ENCODE measurements at places on chromosomes 3 and 15.

GRCh38 chr3:146536681-146537080, 7.7 kb downstream of the PLSCR1 start:
- DNase-seq, result no peak

DNA sequence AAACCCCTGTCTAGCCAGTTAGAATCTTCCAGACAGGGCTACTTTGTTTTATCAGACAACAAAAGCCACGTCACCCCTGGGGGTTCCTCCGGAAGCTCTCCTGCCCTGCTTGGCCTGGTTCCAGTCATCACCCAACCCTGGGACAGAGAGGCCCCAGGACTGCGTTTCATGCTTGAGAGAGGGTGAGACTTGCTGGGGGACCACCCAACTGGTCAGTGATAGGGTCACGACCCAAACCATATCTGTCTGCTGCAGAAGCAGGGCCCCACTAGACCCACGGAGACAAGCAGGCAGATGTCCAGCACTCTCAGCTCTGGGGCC, 1.2 kb downstream of the NT5DC2 start:
- no peak for DNase-seq

GRCh38 chr3:41327718-41328117, 128.4 kb downstream of the CTNNB1 start:
- no peak for DNase-seq

- DNase-seq, result no peak
These were observed 124.3 kb downstream of the ZNF280D start for GRCh38 chr15:56608993-56609392.

DNA sequence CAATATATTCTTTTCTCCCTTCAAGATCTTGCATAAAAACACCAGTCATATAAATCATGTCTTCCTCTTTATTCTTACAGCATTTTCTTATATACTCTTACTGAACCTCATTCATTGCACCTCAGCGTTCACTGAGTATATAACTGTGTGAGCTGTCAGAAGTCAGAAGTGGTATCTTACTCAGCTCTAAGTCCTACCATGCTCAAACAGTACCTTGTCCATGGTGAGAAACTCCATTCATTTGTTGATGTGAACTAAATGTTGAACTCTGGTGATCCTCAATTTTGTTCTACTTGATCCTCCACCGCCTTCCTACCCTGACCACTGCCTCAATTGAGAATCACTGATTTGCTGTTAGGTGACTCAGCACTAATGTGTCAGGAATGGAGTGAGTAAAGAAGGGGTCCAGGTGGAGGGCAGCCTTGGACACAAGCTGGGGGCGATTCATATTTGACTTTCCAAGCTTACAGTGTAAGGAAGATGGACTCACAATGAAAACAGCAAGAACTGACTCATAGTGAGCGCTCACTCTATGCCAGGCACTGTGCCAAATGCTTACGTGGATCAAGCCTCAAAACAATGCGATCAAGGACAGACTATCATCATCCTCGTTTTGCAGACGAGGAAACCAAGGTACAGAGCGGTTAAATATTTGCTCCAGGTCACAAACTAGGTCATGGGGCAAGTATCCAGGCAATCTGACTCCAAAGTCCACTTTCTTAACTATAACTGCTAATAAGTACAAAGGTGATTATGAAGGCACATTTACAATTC, 13.5 kb upstream of the ZFYVE19 start:
- DNase-seq, result no peak

- DNase-seq, result no peak
These were observed 19.1 kb downstream of the TTC21A start for GRCh38 chr3:39126532-39127071.

DNA sequence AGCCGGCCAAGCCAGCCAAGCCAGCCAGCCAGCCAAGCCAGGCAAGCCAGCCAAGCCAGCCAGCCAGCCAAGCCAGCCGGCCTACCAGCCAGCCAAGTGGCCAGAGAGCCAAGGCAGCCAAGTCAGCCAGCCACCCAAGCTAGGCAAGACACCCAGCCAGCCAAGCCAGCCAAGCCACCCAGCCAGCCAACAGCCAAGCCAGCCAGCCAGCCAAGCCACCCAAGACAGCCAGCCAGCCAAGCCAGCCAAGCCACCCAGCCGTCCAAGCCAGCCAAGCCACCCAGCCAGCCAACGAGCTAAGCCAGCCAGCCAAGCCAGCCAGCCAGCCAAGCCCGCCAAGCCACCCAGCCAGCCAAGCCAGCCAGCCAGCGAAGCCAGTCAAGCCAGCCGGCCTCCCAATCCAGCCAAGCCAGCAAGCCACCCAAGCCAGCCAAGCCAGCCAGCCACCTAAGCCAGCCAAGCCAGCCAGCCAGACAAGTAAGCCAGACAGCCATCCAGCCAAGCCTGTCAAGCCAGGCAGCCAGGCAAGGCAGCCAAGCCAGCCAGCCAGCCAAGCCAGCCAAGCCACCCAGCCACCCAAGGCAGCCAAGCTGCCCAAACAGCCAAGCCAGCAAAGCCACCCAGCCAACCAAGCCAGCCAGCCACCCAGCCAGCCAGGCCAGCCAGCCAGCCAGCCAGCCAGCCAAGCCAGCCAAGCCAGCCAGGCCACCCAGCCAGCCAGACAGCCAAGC, 200.5 kb downstream of the GOLGA6L6 start:
- DNase-seq, result no peak

GRCh38 chr15:74790080-74790916, 8.4 kb downstream of the CSK start:
- no peak for DNase-seq

DNA sequence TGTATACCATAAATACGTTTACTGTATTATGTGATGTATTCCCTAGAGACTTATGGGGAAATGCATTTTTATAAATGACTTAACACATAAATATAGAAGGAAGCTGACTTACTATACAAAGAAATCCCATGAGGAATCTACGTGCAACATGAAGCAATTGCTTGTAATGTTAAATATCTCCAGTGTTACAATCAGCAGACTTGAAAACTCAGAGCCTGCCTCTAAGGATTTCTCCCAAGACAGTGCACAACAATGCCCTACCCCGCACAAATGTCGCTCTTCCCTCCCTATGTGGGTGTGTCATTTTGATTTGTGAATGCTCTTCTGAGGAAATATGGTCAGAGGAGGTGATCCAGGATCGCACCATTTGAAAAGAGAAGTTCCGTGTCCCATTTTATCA, 629.0 kb downstream of the NR2F2 start:
- DNase-seq, result no peak

DNA sequence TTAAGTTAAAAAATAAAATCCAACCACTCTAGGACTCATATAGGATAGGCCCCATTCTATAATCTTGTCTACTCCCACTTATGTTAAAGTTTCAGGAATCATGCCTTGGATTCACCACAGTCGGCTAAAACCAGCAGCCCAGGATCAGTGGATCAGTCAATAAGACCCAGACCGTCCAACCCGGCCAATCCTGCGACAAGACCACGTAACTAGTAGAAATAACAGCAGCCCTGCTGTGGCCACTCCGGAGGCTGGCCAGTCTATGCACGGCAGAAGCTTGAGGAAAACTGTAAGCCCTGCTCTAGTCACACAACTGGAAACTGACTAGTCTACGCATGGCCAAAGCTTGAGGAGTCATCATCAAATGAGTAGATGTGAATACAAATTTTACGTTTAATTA, 12.8 kb upstream of the SLC9C1 start:
- DNase-seq, result no peak

DNA sequence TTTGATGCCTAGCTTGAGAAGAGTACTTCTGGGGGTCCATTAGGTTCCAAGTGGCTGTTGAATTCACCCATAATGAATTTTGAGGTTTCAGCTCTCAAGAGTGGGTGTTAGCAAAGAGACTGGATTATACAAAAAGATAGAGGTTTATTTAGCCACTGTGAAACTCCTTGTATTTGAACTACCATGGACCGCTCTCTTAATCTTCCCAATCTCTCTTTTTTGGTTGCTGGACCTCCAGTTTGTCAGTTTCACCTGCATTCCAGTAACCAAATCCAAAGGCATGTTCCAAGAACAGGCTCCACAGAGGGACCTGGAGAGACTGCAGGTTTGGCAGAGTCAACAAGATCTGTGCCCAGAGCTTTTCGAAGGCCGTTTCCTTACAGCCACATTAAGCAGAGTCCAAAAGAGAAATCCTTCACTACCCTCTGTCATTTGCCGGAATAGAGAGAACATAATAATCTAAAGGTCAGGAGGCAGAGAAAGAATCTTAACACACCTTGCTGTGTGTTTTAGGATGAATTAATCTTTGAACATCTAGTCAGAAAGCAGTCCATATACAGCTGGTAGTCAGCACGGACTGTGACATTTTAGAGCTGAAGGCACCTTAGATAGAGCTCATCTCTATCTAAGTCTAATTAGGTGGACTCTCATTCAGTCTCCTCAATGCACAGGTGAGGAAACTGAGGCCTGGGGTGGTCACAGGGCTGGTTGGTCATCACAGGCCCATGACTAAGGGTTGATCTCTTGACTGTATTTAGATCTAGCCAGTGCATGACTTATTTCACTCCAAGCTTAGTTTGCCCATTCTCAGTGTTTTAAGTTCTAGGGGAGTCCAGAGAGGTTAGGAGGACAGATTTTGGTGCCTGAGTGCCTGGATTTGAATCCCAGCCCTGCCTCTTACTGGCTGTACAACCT, 1.3 kb downstream of the ABHD2 start:
- DNase-seq, result no peak

- no peak for DNase-seq
These were observed 1.4 kb downstream of the FOXP1 start for GRCh38 chr3:71582036-71582611.

GRCh38 chr3:196143708-196144382, 62.0 kb upstream of the TFRC start:
- no peak for DNase-seq

- no peak for DNase-seq
These were observed 127.8 kb downstream of the CHDH start for GRCh38 chr3:53718462-53718861.

DNA sequence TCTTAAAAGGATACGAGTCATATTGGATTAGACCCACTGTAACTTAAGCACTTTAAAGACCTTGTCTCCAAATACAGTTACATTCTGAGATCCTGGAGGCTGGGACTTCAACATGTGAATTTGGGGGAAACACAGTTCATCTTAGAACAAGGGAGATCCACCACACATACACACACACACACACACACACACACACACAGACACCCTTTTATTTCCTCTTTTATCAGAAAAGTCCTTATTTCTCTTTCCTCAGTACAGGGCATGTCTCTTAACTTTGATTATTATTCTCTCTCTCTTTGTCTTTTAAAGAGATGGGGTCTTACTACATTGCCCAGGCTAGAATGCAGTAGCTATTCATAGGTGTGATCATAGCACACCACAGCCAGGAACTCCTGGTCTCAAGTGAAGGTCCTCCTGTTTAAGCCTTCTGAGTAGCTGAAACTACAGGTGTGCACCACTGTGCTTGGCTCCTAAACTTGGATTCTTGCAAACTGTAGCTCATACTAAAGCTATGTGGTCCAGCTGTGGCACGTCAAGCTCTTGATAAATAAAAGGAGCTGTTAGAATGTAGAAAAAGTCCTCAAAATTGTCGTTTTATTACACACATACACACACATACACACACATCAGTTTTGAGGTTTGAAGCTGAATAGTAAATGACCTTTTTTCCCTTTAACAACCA, 7.4 kb downstream of the GOLM2 start:
- no peak for DNase-seq

- DNase-seq, result no peak
These were observed 34.6 kb upstream of the SV2B start for GRCh38 chr15:91065505-91065904.

DNA sequence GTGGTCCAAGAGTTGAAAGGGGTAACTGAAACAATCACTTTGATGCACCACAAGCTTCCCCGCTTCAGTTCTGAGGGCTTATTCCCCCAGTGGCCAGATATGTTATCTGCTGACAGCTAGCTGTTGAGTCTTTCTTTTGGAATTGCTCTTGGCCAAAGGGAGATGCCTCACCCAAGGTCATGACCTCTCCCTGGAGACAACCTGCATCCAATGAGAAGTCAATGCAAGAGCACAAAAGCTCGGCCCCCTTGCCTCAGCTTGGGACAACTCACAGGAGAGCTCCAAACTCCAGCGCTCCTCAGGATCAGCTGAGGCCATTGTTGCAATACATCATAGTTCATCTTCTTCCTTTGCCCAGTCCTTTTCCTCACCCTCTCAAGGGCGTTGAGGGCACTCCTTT, 31.0 kb upstream of the THBS1 start:
- no peak for DNase-seq

- no peak for DNase-seq
These were observed 423.6 kb downstream of the OTOL1 start for GRCh38 chr3:161920196-161920595.

GRCh38 chr15:81069909-81070308, 64.2 kb upstream of the CFAP161 start:
- DNase-seq, result no peak

- DNase-seq, result peak; percentile 43
These were observed 4.3 kb upstream of the LSMEM2 start for GRCh38 chr3:50274371-50275104.

DNA sequence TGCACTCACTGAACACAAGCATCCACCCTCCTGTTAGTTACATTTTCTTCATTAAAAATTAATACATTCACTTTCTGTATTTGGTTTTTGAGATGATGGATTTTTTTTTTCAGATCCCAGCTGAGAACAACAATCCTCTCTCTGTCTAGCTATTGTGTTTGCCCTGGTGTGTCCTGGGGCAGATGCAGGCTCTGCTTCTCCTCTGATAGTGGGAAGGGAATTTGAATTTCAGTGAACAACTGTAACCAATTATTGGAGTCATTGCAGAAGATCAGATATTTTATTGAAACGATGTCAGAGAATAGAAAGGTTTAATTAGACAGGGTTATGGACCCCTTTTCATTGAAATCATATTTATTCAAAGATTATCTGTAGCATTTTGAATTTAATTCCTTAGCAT, 33.1 kb upstream of the RYR3 start:
- DNase-seq, result no peak

DNA sequence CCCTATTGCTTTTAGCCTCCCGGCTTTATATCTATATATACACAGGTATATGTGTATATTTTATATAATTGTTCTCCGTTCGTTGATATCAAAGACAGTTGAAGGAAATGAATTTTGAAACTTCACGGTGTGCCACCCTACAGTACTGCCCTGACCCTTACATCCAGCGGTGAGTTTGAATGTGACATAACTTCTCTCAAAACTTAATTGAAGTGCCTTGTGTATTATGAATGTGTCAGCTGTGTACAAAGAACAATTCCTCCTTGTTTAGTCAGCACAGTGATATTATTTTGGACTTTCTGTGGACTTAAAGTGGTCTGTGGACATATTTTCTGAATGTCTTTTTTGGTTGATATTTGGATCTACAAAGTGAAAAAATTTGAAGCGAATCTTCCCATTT, 220 bp downstream of the TP63 start:
- DNase-seq, result no peak
